A673 (cell line): ENCODE measurements at places on chromosomes 1 and 21. TPM values are rescaled to one million over a fixed set of nuclear protein-coding genes. Genes with fewer than 3 reads are reported as not detected.
A peak's percentile ranks its signal among the peaks of the same experiment; 100 is the strongest.

RAB3B gene
- total RNA-seq, result 25.5 and 27.2 TPM in 2 replicates

GRCh38 chr1:90074970-90075391, 80.1 kb downstream of the ZNF326 start:
- no peaks in the 10 kb centered on the region for H3K36me3 ChIP-seq
- no peak overlapping the region for H3K4me3 ChIP-seq
- H3K4me1 ChIP-seq, result peaks cover 36% of the 10 kb centered on the region
- DNase-seq, result peak; percentile 59

LIN28A gene
- total RNA-seq, result 0.15 and 0.39 TPM in 2 replicates

- peaks cover 14% of the 10 kb centered on the region for H3K4me1 ChIP-seq
- peak; percentile 98 for DNase-seq
- H3K27me3 ChIP-seq, result no peaks in the 10 kb centered on the region
- peak overlapping the region; percentile 98 for H3K27ac ChIP-seq
These were observed 451 bp upstream of the CASP9 start for GRCh38 chr1:15524283-15525049.

CYP4B1 gene
- not detected in 2 replicates for total RNA-seq

GRCh38 chr1:245972476-245972875, 534.6 kb downstream of the SMYD3 start:
- H3K27ac ChIP-seq, result no peak overlapping the region
- no peaks in the 10 kb centered on the region for H3K27me3 ChIP-seq
- DNase-seq, result no peak
- H3K36me3 ChIP-seq, result no peaks in the 10 kb centered on the region
- no peak overlapping the region for H3K4me3 ChIP-seq

NR1I3 gene
- not detected in 2 replicates for total RNA-seq

GRCh38 chr1:91015794-91016550, 5.9 kb downstream of the ZNF644 start:
- no peaks in the 10 kb centered on the region for H3K27me3 ChIP-seq
- no peaks in the 10 kb centered on the region for H3K36me3 ChIP-seq
- H3K27ac ChIP-seq, result no peak overlapping the region
- peaks cover 40% of the 10 kb centered on the region for H3K4me1 ChIP-seq

- peaks cover 5% of the 10 kb centered on the region for H3K27me3 ChIP-seq
- H3K27ac ChIP-seq, result no peak overlapping the region
- no peaks in the 10 kb centered on the region for H3K36me3 ChIP-seq
- H3K4me1 ChIP-seq, result no peaks in the 10 kb centered on the region
These were observed 528.1 kb downstream of the KIF26B start for GRCh38 chr1:245682638-245683628.

- H3K4me1 ChIP-seq, result no peaks in the 10 kb centered on the region
- no peak overlapping the region for H3K4me3 ChIP-seq
- H3K36me3 ChIP-seq, result no peaks in the 10 kb centered on the region
- no peaks in the 10 kb centered on the region for H3K27me3 ChIP-seq
- no peak for DNase-seq
These were observed 27.8 kb upstream of the FMOD start for GRCh38 chr1:203378556-203379245.

DNA sequence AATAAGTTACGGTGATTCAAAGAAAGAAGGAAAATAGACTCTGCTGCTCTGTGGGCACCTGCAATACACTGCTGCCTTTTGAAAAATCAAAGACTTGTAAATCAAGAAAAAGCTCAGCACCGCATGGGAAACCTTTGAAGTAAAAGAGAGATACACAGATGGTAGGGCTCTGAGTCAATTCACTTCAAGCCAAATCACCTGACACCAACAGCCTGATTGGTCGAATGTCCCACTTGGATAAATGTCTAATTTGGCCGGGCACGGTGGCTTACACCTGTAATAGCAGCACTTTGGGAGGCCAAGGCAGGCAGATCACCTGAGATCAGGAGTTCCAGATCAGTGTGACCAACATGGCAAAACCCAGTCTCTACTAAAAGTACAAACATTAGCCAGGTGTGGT, 19.2 kb upstream of the RCAN3 start:
- H3K4me3 ChIP-seq, result no peak overlapping the region
- no peaks in the 10 kb centered on the region for H3K27me3 ChIP-seq
- H3K36me3 ChIP-seq, result no peaks in the 10 kb centered on the region
- H3K4me1 ChIP-seq, result no peaks in the 10 kb centered on the region
- no peak for DNase-seq
- no peak overlapping the region for H3K27ac ChIP-seq
